ENCODE measurements at places on chromosomes 4 and X.

DNA sequence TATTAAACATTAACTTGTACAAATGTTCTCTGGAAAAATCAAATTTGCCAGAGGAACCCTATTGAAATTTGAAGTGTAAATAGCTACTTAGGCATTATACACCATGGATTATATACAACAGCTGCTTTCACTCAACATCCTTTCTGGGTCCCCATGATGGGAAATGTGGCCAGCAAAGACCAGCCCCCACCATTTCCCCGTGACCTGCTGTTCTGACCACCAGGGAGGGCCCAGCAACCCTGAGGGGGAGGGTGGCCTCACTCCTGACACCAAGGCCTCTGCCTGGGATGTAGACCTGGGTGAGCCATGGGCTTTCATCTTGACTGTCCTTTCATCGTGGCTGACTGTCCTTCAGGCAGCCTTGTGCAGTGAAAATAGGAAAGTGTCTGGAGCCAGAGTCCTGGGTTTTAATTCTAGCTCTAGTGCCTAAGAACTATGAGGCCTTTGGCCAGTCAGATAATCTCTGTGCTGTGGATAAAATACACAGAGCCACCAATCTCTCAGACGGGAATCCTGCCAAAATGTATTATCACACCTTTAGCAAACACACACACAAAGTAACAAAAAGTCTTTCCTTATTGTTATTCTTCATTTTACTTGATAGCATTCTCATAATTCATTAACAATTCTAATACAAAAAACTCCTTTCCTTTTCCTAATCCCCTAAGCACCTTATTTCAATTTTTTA is 45.1 kb downstream of the NR3C2 start:
- no peak for DNase-seq

- DNase-seq, result no peak
Measured at GRCh38 chr4:168623484-168623883, 126.6 kb downstream of the PALLD start.

- no peak for DNase-seq
Measured at GRCh38 chr4:40178672-40179071, 18.2 kb upstream of the RHOH start.

GRCh38 chr4:7132249-7132648 is 60.1 kb upstream of the SORCS2 start:
- no peak for DNase-seq

DNA sequence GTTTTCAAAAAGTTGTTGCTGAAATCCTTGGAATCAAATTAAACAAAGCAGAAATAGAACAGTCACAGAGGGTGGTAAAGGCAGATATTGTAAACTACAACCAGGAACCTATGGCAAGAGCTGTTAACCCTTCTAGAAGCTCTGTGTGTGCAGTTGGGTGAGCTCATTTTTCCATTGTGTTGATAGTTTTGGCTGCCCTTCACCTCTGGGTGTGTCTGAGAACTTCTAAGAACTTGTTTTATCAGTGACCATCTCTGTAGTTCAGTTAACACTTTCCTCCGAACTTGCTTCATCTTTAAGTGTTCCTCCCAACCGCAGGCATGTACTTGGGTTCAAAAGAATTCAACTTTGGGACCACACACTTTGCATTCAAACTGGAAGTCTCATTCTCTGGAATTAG is 32.7 kb downstream of the RBMX start:
- DNase-seq, result no peak

DNA sequence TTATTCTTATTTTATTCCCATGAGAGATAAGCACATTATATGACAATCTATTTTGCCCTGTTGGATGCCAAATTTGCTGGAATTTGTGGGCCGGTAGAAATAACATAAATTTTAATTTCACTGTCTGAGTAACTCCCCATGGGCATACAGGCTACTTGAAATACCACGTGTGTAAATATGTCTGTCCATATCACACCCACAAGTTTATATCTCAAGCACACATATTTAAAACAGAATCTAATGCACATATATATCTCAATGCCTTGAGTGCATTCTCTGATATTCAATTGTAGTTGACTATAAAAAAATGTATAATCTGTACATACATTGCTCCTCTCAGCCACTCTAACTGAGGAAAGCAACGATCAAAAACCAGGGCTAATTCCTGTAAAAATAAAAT is 51.2 kb downstream of the PPARGC1A start:
- DNase-seq, result no peak

GRCh38 chr4:94406668-94407437 is 44.9 kb upstream of the PDLIM5 start:
- DNase-seq, result peak; percentile 63

DNA sequence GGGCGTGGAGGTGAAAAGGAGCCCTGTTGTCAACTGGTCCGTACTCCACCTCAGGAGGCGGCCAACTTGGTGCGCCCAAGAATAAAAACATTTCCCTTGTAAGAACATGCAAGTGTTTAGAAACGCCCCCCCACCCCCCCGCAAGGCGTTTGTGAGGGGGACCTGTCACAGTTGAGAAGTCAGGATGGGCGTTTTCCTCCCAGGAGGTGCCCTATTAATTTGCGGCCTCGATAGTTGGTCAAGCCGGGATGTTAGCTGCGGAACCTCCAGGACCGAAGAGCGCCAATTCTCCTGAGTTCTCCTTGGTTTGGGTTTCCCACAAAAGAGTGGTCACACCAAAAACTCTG is 651 bp upstream of the SAP30 start:
- no peak for DNase-seq

GRCh38 chrX:29478336-29479069 is 736.9 kb upstream of the MAGEB2 start:
- peak; percentile 5 for DNase-seq

- no peak for DNase-seq
Measured at GRCh38 chrX:16101581-16101980, 21.8 kb upstream of the GRPR start.

DNA sequence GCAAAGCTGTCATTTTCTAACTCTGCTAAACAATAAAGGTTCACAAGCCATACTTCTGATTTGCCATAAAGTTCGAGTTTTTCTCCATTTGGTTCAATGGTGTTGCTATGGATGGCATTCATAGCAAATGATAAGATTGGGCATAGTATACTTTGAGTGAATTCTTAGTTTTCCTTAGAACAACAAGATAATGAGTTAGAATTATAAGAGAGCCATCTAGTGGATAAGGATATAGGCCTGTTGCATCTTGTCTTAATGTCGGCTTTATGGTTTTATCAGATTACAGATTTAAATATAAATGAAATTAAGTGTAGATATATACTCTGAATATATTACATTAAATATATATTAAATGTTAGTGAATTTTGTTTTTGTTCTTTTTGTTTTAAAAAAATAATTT is 644.6 kb downstream of the IL1RAPL1 start:
- no peak for DNase-seq

DNA sequence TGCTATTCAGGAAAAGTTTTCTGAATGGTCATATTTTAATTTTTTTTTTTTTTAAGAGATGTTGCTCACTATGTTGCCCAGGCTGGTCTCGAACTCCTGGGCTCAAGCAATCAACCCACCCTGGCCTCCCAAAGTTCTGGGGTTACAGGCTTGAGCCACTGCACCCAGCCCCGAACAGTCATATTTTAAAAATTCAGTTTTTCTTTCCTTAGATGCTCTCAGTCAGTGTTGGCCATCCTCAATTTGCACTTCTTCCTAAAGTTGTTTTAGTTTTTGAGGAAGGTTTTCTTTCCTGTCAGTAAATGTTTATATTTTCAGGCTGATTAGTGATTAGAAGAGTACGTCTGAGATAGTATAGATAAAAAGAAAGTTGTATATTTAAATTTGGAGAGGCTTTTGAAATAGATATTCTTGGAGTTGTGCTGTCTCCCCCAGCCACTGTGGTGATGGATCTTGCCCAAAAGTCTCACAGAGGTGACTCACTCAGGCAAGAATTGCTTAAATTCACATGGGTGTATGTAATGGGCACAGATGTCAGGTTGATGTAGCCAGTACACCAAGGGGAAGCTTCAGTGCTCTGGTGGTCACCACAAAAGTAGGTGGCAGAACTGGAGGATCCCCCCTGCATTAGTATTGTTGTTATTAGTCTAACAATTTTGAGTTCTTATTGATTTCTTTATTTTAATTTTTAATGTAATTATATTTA is 72.2 kb upstream of the ELOVL6 start:
- DNase-seq, result no peak

- no peak for DNase-seq
Measured at GRCh38 chr4:79210636-79211049, 115.2 kb downstream of the NAA11 start.

GRCh38 chrX:154546354-154547244 is at the start of gene G6PD:
Gene G6PD, minus strand, starts transcription at chrX:154546846. Its CDS starts 691 bp downstream, at chrX:154546155.
- peak; percentile 77 for DNase-seq

DNA sequence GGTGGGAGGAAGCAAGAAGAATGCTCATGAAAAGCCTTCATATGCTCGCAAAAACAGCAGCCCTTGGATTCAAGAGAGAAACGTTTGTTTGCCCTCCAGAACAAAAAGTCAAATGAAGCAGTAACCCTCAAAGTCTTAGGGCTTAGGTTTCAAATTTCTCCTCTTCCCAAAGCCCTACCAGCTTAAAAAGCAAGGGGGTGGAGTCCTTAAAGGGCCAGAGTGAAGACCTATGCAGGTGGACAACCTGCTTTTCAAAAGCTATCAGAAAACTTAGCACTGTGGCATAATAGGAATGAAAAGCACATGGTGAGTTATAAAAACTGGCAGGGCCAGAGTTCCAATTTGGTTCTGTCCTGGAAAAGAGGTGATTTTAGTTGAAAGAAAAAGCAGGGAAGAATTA is 253.3 kb downstream of the NAP1L3 start:
- no peak for DNase-seq

GRCh38 chr4:1191621-1192020 is 19.2 kb upstream of the SPON2 start:
- DNase-seq, result no peak

DNA sequence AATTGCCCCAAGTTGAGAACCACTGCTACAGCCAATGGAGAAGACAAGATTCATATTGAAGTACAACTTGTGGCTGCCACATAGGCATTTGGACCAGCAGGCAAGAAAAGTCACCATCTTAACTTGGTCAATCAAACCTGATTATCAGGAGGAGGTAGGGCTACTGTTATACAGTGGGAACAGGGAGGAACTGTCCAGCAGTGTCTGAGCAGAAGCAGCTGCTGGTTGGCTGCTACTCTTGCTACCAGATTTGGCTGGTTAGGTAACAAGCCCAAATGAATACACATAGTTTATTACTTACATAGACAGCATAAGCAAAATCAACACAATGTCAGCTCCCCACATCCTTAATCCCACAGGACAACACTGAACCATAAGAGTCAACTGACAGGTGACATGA is 39.4 kb downstream of the ATP1B4 start:
- DNase-seq, result no peak

- DNase-seq, result no peak
Measured at GRCh38 chr4:164997324-164997723, 19.9 kb upstream of the TRIM61 start.

DNA sequence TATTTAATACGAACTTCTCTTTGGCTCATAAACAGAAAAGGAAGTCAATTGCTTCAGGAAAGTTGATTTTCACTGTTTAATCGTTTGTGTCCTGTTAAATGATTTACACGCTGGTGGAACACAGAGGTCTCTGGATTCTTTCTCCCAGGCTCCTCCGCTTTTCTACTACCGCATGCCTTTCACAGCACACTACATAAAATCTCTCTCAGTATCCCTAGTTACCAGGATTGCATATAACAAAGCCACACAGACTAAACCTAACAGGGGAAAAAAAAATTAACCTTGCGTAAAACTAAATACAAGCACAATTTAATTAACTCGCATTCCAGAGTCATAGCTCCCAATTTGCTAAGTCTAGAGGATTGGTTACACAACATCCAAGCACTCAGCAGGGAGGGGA is 133.9 kb downstream of the CORIN start:
- no peak for DNase-seq

GRCh38 chr4:177008071-177008835 is 215.5 kb upstream of the VEGFC start:
- DNase-seq, result no peak

DNA sequence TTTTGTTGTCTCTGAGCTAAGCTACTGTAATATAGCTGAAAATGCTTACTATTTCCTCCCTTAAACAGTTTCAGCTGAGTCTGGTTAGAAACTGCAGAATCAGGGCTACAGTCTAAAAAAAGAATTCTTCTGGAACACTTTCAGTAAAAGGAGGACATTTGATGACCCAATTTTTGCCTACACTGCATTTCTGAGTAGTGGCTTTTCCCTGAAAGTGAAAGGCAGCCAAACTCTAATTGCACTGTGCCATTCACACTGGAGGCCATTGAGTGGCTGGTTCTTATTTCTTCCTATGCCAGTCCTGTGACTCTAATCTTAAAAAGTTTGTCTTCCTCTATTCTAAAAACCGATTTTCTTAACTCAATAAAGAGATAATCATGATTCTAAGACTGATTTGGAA is 526.0 kb downstream of the CFAP47 start:
- DNase-seq, result no peak

- DNase-seq, result peak; percentile 83
Measured at GRCh38 chrX:40175511-40176350, 78.0 kb upstream of the BCOR start.

DNA sequence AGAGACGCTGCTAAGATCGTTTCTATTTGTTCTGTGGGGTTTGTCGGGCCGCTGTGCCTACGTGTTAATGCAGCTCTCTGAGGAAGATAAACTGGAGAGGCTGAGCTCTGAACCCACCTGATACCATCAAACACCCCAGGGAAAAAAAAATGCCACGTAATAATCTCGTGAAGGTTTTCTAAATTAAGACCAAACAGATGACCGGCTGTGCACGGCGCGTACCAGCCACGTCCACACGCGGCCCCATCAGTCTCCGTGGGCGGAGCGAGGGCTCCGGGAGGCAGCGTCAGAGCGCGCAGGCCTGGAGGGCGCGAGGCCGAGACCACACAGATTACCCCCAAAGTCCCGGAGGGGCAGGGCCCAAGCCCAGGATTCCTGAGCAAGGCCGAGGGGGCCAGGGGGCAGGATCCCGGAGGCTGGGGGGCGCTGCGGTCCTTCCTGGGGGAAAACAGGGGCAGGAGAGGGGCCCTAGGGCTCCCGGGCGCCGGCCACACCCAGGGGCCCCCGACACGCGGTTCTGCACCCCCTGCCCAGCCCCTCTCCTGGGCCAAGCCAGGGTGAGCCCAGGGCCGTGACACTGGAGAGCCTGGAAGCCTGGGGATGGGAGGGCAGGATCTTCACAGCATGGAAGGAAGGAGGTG is 91.9 kb downstream of the FAM53A start:
- DNase-seq, result no peak

DNA sequence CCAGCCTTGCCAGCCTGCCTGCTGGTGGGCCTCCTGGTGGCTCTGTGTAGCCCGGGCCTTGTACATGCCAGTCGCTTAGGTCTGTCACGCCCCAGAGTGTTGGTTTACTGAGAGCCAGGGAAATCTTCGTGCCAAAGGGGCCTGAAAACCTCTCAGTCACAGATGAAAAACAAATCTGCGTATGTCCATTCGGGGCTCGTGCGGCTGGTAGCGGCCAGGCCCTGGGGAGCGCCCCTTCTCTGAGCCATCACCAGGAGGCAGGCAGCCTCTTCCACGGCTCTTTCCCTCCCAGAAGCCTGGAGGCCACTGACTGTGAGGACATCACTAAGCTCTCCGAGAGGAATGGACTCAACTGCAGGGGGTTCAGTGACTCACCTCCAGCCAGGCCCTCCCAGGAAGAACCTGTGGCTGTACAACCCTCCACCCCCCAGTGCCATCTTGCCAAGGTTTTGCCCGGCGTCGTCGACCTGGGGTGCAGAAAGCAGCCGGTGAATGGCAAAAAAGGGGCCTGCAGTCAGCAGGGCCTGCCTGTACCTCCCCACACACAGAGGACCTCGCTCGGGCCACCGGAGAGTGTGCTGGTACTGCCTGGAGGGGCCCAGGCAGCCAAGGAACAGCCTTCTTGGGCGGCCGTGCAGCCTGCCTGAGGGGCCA is 162.2 kb downstream of the BCOR start:
- DNase-seq, result no peak

- no peak for DNase-seq
Measured at GRCh38 chrX:123570011-123570590, 162.8 kb downstream of the THOC2 start.

Data from GDM1 (cell line).